ENCODE measurements at places on chromosomes 12 and 14.

- DNase-seq = no peak
These were observed 5.3 kb downstream of the FAM161B start for GRCh38 chr14:73944432-73945158.

DNA sequence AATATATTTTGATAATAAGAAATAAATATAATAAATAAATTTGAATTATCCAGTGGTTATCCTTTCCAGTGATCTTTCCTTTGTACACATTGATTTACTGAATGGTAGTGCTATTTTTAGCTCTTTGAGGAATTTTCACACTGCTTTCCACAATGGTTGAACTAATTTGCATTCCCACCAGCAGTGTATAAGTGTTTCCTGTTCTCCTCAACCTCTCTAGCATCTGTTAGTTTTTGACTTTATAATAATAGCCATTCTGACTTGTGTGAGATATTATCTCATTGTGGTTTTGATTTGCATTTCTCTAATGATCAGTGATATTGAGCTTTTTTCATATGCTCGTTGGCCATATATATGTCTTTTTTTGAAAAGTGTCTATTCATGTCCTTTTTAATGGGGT is 333.7 kb downstream of the RAD51B start:
- DNase-seq = no peak

DNA sequence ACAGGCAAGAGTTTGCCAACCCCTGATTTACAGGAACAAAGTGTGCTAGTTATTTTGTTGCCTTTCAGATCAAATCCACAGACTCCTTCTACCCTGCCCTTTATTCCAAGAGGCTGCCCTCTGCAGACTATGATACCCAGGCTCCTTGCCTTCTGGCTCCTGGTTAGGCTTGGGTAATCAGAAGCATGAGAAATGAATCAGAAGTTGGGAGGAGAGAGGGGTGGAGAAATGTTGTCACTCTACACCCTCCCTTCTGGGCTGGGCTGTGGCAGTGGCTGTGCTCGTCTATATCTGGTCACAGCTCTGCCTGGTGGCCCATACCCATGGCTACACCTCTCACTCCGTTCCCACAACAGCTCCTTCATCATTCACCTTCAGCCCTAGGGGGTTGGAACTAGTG is 204.6 kb upstream of the PLXNC1 start:
- no peak for DNase-seq

GRCh38 chr12:23204933-23205778 is 580.2 kb downstream of the ETNK1 start:
- DNase-seq = peak; percentile 65

- DNase-seq = no peak
These were observed 4.4 kb downstream of the PSMA6 start for GRCh38 chr14:35296545-35296944.

- DNase-seq = no peak
These were observed 17.7 kb upstream of the PGF start for GRCh38 chr14:74973003-74973653.

- no peak for DNase-seq
These were observed 131.9 kb upstream of the CLEC14A start for GRCh38 chr14:38387821-38388220.

GRCh38 chr14:103801459-103801858 is 45.9 kb downstream of the PPP1R13B start:
- no peak for DNase-seq

GRCh38 chr12:102322254-102322653 is 124.6 kb upstream of the PMCH start:
- no peak for DNase-seq

- DNase-seq = no peak
These were observed 100.8 kb upstream of the NEDD1 start for GRCh38 chr12:96806272-96806671.

DNA sequence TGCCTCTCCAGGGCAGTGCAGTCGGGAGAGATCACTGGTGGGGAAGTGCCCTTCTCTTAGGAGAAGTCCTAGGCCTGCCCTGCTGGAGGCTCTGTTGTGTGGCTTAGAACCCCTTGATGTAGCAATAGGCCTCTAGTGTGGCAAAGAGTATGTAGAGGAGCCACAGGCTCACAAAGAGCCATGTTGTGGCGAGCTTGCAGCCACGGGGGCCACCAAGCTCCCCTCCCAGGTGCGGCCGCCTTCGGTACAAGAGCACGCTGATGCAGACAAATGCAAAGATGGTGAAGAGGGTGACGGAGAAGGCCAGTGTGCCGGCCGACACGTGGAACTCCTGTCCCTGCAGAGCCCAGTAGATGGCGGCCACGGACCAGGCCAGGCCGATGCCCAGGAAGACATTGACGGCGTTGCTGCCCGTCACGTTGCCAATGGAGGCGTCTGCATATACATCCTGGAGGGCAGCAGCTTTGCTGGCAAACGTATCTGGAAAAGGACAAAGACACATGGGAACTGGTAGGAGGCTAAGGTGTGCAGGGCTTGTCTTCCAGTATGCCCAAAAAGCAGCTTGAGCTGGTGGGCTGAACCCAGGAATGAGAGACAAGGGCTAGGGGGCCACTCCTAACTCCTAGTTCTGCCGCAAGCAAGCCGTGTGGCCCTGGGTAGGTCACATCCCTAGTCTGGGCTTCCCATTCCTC is 142.8 kb downstream of the SLC8A3 start:
- peak; percentile 42 for DNase-seq

- no peak for DNase-seq
These were observed 65.3 kb downstream of the NKX2-1 start for GRCh38 chr14:36454599-36455240.

DNA sequence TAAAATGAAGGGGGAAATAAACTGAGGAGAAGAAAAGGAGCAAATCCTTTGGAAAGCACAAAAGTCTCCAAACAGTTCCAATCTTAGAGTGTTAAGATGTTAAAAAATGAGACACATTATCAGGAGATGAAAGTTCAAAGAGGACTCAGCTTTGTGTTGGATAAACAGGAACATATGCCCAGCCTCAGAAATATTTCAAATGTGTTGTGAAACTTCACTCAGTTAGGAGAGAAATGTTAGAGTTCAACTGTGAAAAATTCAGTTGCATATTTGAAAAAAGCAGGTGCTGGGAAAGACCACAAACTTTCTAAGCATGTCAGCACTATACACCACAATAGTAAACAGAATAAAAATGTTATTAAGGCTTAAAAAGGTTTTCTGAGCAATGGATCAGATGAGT is 136.8 kb upstream of the PRKD1 start:
- no peak for DNase-seq

- DNase-seq = peak; percentile 89
These were observed 343 bp upstream of the NOVA1 start for GRCh38 chr14:26598081-26598671.

DNA sequence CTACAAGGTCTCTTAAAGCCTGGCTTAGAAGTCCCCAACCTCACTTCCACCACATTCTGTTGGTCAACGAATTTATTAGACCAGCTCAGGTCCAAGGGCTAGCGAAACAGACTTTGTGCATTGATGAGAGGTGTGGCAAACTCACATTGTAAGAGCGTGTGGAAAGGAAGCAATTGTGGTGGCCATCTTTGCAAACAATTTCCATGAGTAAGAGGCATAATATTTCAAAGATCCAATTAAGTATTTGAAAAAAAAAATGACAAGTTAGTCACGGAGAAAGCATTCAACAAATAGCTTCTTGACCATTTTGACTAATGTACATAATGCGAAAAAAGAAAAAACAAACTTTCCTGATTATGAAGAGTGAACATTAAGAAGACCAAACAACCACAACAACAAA is 7.4 kb downstream of the NR1H4 start:
- no peak for DNase-seq

GRCh38 chr12:89349814-89350213 is 2.5 kb downstream of the DUSP6 start:
- DNase-seq = peak; percentile 5

GRCh38 chr14:105383083-105383730 is 15.1 kb upstream of the TEX22 start:
- no peak for DNase-seq

Measured in NCI-H446 treated with DMSO at 0.1 percent for 48 hours (cell line).